WTC11 (cell line): ENCODE measurements at places on chromosomes 13 and 19.
A peak's percentile ranks its signal among the peaks of the same experiment; 100 is the strongest.

DNA sequence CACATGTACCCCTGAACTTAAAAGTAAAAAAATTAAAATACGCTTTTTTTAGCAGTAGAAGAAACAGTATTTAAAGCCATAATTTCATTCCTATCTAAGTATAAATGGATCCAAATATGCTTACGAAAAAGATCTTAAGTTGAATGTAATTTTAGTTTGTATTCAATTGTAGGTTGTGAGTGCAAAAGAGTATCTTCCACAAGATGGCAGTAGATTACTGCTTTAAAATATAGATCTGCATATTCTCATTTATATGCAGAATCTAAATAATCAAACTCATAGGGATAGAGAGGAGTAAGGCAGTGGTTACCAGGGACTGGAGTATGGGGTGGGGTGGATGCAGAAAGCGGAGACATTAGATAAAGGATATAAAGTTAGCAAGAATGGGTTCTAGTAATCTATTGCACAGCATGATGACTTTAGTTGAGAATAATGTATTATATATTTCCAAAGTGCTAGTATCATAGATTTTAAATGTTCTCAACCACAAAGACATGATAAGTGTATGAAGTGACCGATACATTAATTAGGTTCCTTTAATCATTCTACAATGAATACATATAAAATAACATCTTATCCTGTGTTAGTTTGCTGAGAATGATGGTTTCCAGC lies 14.2 kb downstream of the OR7A17 start:
- DNase-seq: no peak

GRCh38 chr13:39349391-39349960 lies 253.5 kb downstream of the LHFPL6 start:
- DNase-seq: no peak

DNA sequence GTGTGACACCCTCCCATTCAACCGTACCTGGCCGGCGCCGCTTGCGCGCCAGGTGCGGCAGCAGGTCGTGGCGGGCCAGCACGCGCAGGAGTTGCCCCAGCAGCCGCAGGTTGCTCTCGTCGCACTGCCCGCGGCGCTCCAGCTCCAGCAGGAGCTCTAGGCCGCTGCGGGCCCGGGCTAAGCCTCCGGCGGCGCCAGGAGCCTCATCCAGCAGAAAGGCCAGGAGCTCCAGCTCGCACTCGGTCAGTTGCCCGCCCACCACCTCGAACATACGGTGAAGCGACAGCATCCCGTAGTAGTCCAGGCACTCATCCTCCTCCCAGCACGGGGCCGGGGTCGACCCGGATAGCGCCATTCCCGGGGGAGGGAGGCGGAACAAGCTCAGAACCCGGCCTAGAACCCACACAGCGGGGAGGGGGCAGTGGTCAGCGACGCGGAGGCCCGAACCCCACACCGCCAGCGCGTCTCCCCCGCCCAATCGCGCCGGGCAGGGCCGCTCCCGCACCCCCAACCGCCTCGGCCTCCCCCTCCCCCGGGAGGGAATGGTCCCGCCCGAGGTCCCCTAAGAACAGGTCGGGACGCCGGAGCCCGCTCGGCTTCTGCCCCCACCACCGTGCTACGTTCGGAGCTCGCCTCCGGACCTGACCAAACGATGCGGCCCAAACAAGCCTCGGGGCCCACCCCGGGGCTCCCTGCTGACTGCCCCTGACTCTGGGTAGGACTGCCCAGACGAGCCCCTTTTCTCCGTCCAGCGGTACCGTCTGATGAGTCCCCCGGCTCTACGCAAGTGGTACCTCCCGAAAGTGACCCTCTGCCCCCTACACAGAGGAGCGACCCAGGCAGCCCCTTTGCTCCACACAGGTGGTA lies 591 bp downstream of the DEDD2 start:
- DNase-seq: peak; percentile 73

GRCh38 chr13:110808138-110808537 lies 94.6 kb downstream of the ING1 start:
- DNase-seq: no peak
